Activated CD4-positive, alpha-beta T cell treated with anti-CD3 and anti-CD28 coated beads for 1 hour (primary cell): ENCODE measurements at places on chromosomes 1 and 21.

DNA sequence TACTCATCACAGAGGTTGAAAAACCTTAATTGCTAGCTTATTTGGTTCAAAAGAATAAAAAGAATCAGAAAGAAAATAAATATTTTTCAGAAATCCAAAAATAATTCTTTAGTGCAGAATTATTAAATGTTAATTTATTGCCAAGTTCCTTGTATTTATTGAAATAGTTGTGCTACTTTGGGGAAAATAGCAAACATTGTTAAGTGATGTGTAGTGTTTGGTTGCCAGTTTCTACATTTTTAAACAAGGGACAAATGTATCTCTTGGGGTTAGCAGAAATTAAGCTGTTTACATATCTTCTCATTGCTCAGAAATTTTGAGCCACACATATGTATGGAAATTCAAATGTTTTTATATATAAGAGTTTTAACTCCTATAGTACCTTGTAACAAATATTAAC, 775.0 kb downstream of the USP25 start:
- no peak for DNase-seq

DNA sequence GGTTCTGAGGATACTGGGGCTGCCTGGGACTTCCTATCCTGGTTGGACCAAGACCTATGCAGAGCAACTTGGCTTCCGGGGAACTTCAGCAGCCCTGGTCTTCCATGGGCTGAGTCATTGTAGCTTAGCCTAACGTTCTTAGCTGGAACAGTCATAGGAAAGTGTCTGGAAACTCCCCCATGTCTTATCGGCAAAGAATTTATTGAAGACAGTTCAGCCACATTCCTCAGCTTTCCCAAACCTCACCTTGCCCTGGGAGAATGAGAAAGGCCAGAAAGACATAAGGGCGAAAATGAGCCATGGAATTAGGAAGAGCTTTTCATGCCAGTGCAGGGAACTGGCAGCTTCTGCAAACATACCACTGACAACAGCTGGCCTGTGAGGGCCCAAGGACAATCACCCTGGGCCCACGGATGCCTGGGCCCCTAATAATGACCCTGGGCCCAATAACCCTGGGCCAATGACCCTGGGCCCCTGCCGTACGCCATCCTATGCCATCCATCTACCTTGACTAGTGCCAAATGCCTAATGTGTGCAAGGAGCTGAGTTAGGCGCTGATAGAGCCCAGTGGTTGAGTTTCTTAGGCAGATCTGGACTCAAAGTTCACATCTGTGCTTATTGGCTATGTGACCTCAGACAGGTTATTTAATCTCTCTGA, 114.4 kb upstream of the GADD45A start:
- DNase-seq = no peak

GRCh38 chr1:165884690-165885304, 57.4 kb downstream of the UCK2 start:
- DNase-seq = no peak

- no peak for DNase-seq
Measured at GRCh38 chr1:23065385-23065784, 46.1 kb downstream of the KDM1A start.

DNA sequence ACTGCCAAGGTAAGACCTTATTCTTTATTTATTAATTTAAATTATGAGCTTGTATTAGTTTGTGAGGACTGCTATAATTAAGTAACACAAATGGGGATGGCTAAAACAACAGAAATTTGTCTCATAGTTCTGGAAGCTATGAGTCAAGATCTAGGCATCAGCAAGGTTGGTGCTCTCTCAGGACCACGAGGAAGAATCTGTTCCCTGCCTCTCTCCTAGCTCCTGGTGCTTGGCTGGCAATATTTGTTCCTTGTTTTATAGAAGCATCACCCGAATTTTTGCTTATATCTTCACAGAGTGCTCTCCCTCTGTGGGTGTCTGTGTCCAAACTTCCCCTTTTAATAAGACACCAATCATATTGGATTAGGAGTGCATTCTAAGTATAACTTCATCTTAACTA, 41.4 kb upstream of the CCDC190 start:
- DNase-seq = no peak

- DNase-seq = no peak
Measured at GRCh38 chr1:243471754-243472745, 216.2 kb downstream of the SDCCAG8 start.
